ENCODE measurements at places on chromosomes 2 and 18.

DNA sequence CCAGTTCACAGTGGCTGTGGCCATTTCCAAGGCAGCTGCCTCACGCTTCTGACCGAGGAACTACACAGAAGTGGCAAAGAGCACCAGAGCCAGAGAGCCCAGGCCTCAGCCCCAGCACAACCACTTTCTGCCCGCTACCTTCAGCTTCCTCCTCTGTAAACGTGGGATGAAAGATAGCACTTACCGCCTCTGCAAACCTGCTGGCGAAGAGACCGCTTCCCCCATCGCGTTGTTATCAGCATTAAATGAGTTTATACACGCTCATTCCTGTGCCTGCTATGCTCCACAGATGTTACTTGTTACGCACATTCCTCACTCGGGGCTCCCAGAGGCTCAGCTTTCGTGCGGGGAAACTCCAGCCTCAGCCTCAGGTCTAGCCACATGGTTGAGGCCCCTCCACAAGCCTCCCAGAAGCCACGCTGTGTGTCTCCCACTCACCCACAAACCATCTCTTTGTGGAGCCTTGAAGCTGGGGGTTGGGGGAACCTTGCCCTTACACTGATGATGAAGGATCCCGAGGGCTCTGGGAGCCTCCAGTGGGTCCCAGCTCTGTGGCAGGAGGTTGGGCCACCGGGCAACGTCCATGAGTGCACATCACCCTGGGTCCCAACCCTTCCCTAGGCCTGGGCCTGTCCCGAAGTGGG is 63.3 kb upstream of the SMAD7 start:
- DNase-seq = no peak

GRCh38 chr2:222984908-222985307 is 67.1 kb upstream of the KCNE4 start:
- DNase-seq = no peak

- no peak for DNase-seq
Observed at GRCh38 chr2:97660775-97661389, 3.0 kb downstream of the ACTR1B start.

- DNase-seq = no peak
Observed at GRCh38 chr18:55338978-55339650, 248.9 kb downstream of the TCF4 start.

GRCh38 chr2:32626639-32627221 is 1.1 kb upstream of the TTC27 start:
- DNase-seq = no peak

GRCh38 chr2:216792222-216793021 is 67.4 kb downstream of the TNP1 start:
- DNase-seq = no peak

DNA sequence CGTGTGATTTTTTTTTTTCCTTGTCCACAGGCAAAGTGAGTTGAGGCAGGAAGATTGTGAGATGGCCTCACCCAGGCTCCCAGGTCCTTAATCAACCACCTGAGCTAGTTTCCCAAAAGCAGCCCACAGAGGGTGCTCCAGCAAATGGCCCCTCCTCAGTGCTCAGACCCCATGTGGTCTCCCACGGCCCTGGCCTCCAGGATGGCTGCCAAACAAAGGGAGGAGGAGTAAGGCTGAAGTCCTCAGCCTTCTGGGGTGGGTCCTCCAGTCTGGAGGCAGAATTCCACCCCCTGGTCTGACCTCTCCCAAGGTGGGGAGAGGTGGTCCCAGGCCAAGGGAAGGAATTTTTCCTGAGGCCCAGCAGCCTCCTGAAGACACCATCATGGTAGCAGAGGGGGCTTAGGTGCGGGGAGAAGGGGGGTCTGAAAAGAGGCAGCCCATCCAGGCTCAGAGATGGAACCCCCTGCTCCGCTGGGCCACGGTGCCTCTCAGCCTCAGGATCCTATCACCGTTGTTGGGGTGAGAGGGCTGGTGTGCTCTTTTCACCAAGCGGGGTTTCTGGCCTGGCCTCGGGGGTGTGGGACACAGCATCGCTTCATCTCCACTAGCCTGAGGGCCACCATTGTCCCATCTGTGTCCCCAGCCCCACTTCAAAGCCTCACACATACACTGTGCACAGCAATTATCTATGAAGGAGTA is 2.3 kb downstream of the NGEF start:
- no peak for DNase-seq

GRCh38 chr2:178295906-178296305 is 101.6 kb downstream of the OSBPL6 start:
- DNase-seq = no peak

- no peak for DNase-seq
Observed at GRCh38 chr2:215749092-215749957, 264.0 kb downstream of the MREG start.

GRCh38 chr2:96408616-96409015 is 73.0 kb downstream of the NCAPH start:
- DNase-seq = no peak
